ENCODE measurements at places on chromosomes 4 and X. TPM values are rescaled to one million over a fixed set of nuclear protein-coding genes. Genes with fewer than 3 reads are reported as not detected.

DNA sequence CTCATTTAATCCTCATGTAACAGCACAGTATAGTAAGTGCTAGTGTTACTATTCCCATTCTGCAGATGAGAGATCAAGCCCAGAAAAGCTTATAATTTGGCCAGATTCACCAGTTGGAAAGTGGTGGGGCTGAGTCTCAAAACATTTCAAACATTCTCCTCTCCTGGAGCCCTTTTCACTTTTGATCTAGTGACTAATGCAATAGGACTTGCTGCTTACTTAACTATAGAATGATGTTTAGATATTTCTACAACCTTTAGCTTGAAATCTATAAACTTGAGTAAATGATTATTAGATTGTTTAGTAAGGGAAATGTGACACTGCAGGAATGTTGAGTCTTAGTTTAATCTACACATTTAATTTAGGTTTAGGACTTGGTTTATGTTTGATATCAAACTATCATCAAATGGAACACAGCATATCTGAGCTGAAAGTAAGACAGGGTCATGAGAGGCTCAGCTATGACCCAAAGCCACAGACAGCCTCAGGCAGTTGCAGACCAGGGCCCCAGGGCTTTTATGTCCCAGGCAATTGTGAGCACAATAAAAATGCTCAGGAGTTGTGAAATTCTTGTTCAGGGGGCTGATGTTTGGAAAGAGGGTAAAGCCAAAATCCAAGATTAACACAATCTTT is 199.5 kb upstream of the HS3ST1 start:
- DNase-seq, result no peak

The AVPR2 gene
- total RNA-seq, result not detected

The MAGEC2 gene
- total RNA-seq, result not detected

- DNase-seq, result no peak
These were observed 38.8 kb downstream of the MGARP start for GRCh38 chr4:139241086-139241783.
